Brain microvascular endothelial cell (primary cell): ENCODE measurements at places on chromosomes 3 and 15.

GRCh38 chr3:114745322-114746240 is 401.5 kb downstream of the ZBTB20 start:
- DNase-seq, result peak; percentile 27

DNA sequence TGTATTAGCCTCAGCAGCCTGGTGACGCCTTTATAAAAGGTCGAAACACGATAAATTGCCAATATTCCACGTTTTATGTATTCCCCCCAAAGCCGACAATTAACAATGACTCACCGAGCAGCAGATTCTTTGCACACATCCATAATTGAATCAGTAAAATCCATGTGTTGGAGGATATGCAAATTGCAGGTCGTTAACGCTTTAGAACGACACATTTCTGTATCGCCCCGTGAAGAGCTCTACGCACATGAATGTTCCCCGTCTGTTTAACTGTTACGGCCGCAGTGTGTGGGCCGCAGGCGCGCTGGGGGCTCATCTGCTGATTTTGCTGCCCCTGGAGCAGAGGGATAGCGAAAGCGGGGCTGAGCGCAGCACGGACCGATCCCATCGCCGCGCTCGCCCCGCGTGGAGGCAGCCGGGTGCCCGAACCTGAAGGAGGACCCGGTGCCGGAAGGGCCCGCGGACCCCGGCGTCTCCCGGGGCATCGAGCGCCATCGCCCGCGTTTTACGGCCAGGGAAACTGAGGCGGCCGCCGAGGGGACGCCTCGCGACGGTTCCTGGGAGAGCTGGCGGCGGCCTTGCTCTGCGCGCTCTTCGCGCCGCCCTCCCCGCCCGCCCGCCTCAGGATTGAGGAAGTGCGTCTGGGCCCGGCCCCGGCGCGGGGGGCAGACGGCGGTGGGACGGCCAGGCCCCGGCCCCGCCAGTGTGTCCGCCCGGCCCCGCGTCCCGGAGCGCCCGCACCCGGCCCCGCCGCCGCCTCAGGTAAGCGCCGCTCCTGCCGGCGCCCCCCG is at the start of gene LRRK1:
Gene LRRK1 (plus strand): TSS at position 668 of the 791 bp plus-strand sequence. CDS start 5,276 bp downstream, outside the sequence.
- DNase-seq, result peak; percentile 18

DNA sequence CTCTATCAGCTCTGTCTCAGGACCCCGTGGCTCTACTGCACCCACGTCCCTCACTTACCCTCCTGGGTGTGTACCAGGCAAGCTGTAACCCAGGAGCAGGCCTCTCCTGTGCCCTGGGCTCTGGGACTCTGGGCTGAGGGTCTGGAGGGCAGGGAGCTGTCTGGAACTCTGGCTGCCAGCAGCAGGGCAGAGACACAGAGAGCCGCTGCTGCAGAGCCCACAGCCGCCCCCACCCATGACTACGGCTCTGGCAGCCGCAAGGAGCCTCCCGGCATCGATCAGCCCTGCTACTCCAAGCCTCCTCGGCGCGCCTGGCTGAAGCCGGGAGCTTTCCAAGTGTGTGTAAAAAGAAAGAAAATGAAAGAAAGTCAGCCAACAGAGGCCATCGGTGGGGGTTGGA is 103.7 kb upstream of the ATP2B2 start:
- DNase-seq, result no peak

- DNase-seq, result peak; percentile 56
Measured at GRCh38 chr3:49399461-49399860, 12.3 kb downstream of the RHOA start.

- DNase-seq, result no peak
Measured at GRCh38 chr3:11074451-11074850, 79.8 kb upstream of the HRH1 start.

DNA sequence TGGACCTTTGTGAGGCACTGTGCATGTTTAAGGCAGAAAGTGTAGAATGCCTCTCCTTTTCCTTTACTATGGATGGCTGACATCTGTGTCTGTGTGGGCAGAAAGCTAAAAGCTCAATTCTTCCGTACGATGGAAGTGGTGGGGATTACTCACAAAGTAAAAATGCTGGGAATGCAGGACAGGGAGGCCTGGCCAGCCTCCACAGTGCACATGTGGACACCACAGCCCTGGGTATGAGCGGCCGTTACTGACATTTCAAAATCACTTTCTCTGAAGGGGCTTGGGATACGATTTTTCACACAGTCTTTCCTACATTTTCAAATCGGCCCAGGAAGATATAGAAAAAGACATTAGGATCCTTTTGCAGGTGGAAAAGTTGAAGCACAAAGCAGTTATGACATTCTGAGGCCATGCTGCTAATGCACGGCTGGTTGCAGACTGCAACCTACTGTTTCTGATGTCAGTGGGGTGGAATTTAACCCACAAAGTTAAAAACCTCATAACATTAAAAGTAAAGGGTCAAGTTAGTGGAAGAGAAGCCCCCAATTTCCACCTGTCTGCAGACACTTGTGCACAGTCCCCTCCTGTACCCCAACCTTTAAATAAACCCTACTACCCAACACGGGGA is 27.9 kb downstream of the EHD4 start:
- peak; percentile 88 for DNase-seq

DNA sequence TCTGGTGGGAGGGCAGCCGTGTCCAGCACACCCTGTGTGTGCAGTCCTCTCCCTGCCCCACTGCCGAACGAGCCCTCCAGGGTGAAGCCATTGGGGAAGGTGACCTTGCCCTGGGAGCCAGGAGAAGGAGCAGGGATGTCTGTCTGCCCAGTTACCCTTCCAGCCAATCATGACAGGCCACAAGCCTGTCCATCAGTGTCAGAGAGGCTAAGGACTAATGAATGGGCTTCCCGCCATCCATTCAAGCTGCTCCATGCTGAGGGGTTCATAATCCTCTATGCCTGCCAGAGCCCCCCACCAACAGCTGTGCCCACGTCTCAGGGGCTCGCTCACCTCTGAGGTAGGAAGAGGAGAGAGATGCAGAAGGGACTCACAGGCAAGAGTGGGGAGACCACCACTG is 15.2 kb downstream of the ALS2CL start:
- no peak for DNase-seq

GRCh38 chr15:101549647-101550046 is 60.1 kb upstream of the PCSK6 start:
- DNase-seq, result no peak

- DNase-seq, result no peak
Measured at GRCh38 chr3:133655731-133656515, 5.8 kb downstream of the TOPBP1 start.

DNA sequence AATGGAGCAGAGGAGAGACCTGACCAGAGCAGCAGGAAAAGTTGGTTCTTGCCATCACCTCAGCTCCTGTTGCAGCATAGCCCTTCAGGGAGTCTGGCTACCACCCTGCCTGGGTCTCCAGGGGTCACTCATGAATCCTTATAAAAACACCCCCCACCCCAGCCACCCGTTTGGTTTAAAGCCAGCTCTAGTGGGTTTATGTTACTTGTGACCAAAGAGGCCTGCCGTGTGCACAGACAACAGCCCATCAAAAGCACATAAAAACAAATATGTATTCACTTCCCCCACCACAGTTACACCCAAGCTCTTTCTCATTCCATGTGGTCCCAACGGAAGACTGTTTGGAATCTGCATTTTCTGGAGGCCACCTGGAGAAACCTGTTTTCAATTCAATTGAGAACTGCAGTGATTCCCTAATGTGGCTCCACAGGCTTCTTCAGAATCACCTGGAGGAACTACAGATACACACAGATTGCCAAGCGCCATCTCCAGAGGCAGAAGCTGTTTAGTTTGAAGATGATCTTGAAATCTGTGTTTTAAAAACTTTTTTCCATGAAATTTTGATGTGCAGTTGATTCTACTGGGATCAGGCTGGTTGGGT is 13.8 kb downstream of the FOXL2 start:
- no peak for DNase-seq

GRCh38 chr3:120438665-120439370 is 12.0 kb downstream of the FSTL1 start:
- DNase-seq, result peak; percentile 95

GRCh38 chr15:89864958-89865739 is 28.6 kb downstream of the AP3S2 start:
- no peak for DNase-seq

GRCh38 chr15:43975770-43976169 is 149.0 kb downstream of the WDR76 start:
- DNase-seq, result no peak

GRCh38 chr3:25508901-25509300 is 80.8 kb downstream of the RARB start:
- DNase-seq, result peak; percentile 44

DNA sequence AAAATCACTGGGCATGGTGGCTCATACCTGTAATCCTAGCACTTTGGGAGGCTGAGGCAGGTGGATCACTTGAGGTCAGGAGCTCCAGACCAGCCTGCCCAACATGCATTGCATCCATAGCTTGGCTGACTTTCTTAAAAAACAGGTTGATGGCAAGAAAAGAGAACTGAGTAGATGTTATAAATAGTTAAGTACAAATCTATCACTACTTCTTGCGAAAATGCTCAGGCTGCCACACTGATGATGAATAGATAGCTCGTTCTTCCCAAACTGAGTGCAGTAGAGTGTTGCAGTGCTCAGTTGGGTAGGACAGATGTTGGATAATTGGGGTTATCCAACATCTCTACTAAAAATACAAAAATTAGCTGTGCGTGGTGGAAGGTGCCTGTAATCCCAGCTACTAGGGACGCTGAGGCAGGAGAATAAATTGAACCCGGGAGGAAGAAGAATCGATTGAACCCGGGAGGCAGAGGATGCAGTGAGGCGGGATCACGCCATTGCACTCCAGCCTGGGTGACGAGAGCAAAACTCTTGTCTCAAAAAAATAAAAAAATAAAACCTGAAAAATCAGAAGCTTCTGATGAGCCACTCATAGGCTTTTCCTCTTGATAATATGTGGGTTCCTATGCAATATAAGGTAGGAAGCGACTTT is 1.2 kb downstream of the BTLA start:
- no peak for DNase-seq

DNA sequence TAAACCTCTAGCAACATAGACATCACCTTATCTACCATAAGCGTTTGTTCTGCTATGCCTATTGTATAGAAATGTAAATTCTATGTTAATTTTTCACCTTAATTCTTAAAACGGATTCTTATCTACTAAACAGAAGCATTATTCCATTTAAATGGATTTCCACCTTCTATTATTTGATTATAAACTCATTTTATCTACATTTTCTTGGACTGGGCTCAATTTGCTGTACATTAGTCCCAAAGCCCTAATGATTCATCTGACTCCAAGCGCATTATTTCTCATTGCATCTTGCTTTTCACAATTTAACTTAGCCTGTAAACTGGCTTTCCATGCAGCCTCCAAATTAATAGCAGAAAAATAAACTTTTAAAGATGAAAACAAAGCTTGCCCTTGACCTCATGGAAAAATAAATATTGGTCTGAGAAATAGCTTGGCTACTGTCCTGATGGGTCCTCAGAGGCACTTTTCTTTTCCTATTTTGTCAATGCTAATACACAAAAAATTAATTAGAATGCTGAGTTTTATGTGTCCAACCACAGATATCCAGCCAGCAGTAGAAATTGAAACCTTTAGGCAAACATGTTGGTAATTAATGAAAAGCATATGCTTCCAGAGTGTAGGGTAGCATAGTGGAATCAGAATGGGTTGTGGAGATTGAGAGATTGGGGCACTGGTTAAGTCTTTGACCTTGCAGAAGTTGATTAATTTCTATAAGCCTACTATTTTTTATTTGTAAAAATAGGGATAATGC is 81.4 kb upstream of the CFAP20DC start:
- no peak for DNase-seq
